ENCODE measurements at places on chromosomes 4 and X.

- no peak for DNase-seq
Measured at GRCh38 chrX:109914114-109914849, 88.6 kb upstream of the TMEM164 start.

- DNase-seq, result no peak
Measured at GRCh38 chr4:21656832-21657231, 291.7 kb downstream of the KCNIP4 start.

DNA sequence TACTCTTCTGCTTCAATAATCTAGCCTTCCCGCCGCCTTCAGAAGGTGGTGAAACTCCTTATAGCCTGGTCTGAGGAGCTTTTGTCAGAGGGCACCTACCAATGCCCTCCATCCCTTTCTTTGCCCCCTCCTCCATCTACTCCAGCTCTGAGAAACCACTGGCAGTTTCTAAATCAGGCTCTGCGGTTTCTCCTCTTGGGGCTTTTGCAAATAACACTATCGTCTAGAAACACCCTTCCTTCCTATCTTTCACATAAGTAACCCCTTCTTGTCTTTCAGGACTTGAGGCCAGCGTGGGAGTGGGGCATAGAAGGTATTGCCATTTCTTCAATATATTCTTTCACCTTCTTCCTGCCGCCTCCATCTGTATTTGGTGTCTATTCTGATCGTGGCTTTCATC lies 1.2 kb upstream of the EFHC2 start:
- no peak for DNase-seq

- no peak for DNase-seq
Measured at GRCh38 chr4:84862064-84862463, 104.4 kb downstream of the WDFY3 start.

DNA sequence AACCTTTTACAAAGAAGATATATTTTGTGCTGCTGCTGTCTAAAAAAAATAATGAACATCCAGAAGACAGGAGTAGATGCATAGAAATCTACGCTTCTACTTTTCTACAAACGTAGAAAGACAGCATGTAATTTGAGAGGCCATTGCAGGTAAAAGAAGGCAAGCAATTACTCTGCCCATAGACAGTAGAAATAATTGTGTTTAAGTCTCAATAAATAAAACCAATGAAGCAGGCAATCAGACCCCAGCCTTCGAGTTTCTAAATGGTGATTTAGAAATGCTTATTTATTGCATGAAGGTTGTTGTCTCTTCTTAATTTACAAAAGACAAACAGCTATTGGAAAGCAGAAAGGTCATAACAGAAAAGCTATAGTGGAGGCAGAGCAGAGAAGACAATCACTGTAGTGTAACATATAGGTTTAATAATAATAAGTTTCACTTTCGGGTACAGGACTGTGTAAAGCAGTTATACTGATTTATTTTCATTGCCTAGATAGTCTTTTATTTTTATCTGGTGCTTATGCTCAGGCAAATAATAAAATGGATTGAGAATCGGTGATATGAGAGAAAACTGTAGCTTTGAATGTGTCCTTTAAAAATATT lies 123.0 kb upstream of the TACR3 start:
- no peak for DNase-seq

- peak; percentile 64 for DNase-seq
Measured at GRCh38 chr4:1055721-1056590, 44.5 kb downstream of the FGFRL1 start.

DNA sequence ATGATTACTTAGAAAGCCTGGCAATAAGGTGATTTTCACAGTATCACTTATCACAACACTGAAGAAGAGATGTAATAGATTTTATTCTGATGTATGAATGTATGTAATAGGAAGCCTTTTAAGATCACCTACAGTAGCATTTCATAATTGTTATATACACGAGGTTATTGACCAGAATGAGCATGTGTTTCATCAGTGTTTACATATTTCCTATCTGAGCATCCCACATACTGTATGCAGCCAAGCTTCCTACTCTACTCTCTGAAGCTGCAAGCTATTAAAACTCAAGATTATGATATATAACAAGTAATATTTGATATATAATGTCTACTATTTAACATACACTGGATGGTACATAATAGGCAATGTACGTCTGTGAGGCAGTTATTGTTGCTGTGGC lies 190.9 kb upstream of the S100G start:
- no peak for DNase-seq

DNA sequence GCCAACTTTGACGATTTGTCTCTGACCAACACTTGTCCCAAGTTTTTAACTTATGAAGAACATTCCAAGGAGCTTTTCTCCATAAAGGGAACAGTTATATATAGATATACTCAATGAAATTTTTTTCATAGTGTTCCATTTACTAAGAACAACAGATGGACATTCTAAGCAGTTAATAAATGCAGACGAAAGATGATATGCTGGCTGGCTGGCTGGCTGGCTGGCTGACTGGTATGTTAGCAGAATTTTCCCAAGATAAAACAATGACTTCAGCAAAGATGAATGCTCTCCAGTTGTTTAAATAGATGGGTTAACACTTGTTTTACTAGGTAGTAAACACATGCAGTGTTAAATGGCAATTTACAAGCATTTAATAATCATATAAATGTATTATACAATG lies 62.2 kb downstream of the SPANXN3 start:
- no peak for DNase-seq

DNA sequence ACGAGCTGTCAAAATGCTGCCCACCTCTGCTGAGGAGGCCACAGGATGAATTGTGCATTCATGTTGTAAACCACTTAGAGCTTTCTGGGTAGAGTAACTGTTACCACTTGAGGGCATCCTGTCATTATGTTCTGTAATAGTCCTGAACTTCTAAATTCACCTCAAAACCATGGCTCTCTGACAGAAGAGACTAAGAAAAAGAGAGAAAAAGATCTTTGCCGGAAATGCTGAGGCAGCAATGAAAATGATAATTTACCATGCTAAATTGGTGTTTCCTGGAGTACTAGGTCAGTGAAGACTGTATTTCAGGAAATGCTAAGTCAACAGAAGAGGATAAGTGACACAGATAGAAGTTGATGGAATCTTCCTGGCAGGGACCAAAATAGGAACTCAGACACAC lies 942.3 kb upstream of the SLIT2 start:
- DNase-seq, result no peak

GRCh38 chr4:11429699-11430045 lies 978 bp upstream of the HS3ST1 start:
- no peak for DNase-seq

- DNase-seq, result peak; percentile 45
Measured at GRCh38 chrX:63275127-63275526, 76.0 kb downstream of the SPIN4 start.

DNA sequence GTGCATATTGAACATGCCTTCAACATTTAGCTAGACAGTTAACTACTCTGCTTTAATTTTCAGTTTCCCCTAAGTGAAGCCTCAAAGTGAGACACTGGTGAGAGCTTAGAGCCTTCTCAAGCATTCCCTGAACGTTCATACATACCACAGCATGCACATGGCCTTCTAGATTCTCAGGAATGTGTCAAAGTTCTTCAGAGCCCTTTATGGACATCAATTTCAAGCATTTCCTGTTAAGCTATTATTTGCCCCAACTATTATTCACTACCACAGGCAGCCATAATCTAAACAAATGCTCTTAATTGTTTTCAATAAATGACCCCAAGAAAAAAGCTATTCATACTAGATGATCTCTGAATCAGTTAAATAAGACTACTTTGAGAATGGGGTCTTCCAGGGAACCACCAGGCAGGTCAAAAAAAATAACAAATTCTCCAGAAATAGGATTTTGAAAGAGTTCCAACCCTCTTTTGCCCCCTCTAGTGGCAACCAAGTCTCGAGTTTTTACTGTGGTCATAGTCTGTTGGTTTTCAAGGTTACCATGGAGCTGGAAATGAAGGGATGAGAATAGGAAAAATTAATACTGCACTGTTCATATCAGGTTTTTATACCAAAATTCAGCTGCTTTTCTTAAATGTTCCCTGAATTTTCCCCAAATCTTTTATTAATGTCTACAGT lies 235.4 kb downstream of the RAB28 start:
- peak; percentile 11 for DNase-seq

GRCh38 chr4:15478724-15479088 lies 9.0 kb downstream of the CC2D2A start:
- DNase-seq, result no peak

GRCh38 chr4:45776146-45776545 lies 347.7 kb downstream of the GABRG1 start:
- no peak for DNase-seq

GRCh38 chrX:12988797-12989196 lies 13.9 kb downstream of the TMSB4X start:
- DNase-seq, result no peak

DNA sequence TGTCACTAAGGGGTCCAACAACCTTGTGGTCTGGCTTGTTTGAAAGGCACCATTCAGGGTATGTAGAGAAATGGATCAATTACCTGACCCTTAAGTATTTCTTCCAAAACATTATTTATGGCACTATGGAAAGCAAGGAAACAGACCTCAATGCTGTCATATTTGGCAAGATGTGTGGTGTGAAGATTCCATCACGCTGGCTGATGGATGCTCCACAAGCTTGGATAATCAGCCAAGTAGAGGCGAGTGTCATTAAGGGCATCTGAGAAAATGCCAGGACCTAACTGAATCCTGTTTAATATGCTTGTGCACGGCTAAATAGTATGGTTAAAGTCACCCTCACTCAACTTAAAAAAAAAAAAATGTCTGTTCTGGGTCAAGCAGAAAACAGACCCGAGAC lies 120.7 kb downstream of the COMMD8 start:
- no peak for DNase-seq

GRCh38 chrX:154714925-154715324 lies 36.0 kb downstream of the GAB3 start:
- DNase-seq, result peak; percentile 72
